H9 (cell line): ENCODE measurements at places on chromosomes 12 and 14.
A peak's percentile ranks its signal among the peaks of the same experiment; 100 is the strongest.

DNA sequence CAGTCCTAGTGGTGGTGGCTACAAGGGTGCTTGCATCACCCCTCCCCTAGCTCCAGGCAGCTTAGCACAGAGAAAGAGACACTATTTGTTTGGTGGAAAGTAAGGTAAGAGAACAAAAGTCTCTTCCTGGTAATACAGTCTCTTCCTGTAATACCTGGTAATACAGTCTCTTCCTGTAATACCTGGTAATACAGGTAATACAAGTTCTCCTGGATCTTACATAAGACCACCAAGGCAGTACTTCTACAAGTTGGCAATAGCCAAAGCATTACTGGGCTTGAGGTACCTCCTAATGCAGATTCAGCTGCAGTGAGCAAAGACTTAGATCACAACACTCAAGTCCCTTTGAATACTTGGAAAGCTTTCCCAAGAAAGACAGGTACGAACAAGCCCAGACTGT is 77.0 kb downstream of the CATSPERB start:
- DNase-seq = no peak

DNA sequence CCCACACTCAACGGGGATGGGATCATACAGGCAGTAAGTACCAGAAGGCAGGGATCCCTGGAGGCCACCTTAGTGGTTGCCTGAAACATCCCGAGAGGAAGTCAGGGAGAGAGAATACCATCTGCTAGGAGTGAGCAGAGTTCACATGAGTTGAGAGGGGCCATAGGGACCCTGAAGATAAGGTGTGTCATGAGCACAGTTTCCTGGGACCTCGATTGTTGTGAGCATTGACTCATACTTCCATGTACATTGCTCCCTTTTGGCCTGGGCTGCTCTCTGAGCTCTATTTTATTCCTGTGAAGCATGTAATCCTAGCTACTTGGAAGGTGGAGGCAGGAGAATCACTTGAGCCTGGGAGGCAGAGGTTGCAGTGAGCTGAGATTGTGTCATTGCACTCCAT is 120.5 kb downstream of the TBC1D30 start:
- no peak for DNase-seq

DNA sequence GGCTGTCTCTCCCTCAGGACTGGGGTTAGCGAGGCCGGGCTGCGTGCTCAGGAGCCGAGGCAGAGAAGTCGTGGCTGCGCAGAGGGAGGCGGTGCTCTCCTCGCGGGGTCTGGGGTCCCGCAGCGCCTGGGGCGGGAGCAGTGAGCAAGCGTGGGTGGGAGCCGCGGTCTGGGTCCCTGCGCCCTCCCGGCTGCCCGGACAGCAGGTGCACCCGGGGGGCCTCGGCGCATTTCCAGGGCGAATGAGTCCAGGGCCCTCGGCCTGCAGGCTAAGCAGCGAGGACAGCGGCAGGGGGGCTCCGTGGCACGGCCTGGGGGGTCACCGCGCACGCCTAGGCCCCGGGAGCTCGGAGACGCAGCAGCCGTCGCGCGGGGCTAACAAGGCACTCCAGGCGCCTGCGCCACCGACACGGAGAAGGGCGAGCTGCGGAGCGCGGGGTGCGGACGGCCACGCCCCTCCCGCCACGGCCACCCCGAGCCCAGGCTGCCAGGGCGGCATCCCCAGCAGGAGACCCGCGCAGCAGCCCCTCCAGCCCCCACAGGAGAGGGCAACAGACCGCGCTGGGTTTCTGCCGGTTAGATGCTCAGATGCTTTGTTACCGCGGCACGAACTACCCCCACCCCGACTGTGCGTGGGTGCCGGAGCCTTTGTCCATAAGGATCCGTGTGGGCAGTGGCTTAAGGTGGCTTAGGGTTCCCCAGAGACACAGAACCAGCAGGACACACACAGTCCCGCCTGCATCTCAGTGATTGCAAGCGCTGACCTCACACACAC is 117.7 kb upstream of the C14orf180 start:
- peak; percentile 39 for DNase-seq

GRCh38 chr12:108802101-108802961 is 55.1 kb downstream of the SSH1 start:
- DNase-seq = peak; percentile 96

DNA sequence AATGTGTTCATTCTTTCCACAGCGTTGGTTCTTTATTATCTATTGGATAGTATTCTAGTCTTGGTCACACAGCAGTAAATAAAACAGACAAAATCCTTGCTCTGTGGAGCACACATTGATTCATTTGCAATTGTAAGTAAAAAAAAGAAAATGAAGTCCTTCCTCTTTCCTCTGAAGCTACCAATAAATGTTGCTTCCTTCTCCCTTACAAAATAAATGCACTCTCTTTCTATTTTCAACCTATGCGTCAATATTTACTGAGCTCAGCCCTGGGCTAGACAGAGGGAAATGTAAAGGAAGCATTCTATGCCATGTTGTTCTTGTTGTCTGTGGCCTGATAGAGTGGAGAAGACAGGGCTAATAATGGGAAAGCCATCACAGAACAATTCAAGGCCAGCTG is 2.9 kb downstream of the ABHD12B start:
- no peak for DNase-seq
